HFFc6 (cell line): ENCODE measurements at places on chromosomes 7 and 10.

- no peak for DNase-seq
Measured at GRCh38 chr7:147151661-147152060, 1035.1 kb downstream of the CNTNAP2 start.

DNA sequence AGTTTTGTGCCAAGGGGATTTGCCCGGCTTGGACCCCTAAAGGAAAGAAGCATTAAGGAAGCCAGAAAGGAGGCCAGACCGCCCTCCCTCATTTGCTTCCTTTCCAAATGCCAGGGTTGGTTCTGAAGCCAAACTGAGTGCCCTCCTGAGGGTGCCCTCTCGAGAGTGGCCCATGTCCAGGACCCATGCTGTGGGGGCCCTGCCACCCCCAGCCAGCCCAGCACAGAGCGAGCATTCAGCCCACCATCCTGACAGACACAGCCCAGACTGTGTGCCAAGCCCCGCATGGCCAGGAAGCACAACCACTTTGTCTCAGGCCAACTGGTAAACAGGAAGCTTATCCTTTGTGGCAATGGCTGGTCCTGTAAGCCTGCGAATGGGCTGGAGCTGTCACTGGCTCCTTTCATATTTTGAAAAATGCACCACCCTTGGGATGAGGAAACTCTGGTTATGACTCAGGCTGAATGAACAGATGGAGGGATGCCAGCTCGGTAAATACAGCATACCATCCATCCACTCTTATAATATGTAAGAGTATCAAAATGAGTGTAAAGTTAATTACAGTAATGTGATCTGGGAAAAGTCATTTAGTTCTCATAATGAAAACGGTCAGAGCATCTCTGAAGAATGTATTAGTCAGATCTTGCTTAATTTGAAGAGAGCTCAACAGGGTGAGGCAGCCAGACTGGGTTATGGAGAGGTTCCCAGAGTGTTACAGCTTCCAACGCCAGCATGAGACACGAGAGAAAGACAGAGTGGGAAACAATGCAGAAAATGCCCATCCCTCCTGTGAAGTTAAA lies 65.0 kb downstream of the STK17A start:
- peak; percentile 99 for DNase-seq

DNA sequence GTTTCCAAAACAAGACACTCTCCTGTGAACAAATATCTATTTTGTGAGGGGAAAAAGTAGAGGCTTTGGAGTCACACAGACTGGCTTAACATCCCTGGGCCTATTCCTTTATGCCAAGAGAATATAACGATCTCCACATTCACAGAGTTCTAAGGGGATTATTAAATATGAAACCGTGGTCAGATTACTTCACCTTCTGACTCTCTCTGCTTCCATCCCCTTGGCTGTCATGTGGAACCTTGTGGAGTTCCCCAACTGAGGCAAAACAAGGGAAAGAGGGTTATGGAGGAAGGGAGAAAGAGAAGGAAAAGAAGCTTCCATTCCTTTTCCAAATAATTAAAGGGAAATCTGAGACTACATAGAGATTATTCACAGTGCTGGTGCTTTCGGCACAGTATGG lies 55.5 kb upstream of the ATP6V0A4 start:
- no peak for DNase-seq

- no peak for DNase-seq
Measured at GRCh38 chr10:54869022-54869421, 68.0 kb upstream of the PCDH15 start.

DNA sequence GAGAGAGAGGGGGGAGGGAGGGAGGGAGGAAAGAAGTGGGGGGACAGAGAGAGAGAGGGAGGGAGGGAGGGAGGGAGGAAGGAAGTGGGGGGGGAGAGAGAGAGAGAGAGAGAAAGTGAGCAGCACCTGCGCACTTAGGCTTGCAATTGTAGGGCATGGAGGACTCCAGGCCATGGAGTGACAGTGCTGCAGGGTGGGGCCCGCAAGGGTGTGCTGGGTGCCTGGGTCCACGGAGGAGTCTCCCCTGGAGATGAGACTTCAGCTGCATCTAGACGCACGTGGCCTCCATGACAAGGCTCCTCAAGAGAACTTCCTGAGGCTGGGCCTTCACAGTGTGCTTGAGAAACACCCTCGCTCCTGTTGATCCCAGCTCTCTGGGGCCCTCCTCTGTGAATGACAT lies 44.5 kb downstream of the CLRN3 start:
- no peak for DNase-seq

- DNase-seq, result no peak
Measured at GRCh38 chr10:103646304-103646703, 152.8 kb downstream of the NEURL1 start.

DNA sequence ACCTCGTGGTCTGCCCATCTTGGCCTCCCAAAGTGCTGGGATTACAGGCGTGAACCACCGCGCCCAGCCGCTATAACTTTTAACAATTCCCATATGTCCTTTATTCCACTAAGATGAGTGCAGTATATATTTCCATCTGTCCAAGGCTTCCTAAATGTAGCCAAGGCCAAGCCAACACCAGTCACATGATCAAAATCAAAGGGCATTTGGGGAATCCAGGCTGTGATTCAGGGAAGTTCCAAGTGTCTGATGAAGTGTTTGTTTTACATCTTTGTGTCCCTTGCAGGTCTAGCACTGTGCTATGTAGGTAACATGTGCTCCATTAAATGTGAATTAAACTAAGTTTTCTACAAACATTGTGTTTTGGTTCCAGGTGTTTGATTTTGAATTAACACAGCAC lies 20.8 kb downstream of the AKR1E2 start:
- DNase-seq, result no peak

- no peak for DNase-seq
Measured at GRCh38 chr7:128852537-128853254, 10.0 kb upstream of the ATP6V1F start.

GRCh38 chr7:50461695-50462094 lies 11.5 kb upstream of the FIGNL1 start:
- DNase-seq, result no peak

DNA sequence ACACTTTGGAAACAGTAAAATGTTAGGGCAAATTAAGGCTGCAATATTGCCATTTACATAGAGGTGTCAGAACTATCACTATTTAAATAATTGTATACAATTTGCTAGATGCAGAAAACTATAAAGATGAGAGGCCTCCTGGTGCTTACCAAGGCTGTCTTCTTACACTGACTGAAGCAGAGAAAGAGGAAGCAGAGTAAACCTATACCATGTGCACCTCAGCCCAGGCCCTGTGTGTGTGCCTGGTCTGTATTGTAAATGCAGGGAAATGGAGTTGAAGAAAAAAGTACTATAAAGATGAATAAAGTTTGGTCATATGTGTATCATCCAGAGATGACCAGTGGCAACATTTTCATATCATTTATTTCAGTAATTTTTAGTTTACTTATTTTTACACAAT lies 29.2 kb downstream of the ELMO1 start:
- DNase-seq, result no peak

DNA sequence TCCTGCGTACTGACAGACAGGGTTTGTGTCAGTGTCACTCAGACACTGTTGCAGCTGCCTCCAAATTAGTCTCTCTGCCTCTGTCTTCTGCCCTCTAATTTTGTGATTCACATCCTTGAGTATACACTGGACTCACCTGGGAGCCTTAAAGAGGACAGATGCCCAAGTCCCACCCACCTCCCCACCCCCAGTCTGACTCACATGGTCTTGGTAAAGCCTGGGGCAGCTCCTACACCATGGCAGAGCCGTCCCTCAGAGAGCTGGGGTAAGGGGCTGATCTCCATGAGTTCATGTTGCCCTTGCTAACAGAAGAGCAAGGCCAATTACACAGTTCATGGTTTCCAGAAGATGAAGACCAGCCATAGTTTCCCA lies 197.6 kb upstream of the STK17A start:
- no peak for DNase-seq

DNA sequence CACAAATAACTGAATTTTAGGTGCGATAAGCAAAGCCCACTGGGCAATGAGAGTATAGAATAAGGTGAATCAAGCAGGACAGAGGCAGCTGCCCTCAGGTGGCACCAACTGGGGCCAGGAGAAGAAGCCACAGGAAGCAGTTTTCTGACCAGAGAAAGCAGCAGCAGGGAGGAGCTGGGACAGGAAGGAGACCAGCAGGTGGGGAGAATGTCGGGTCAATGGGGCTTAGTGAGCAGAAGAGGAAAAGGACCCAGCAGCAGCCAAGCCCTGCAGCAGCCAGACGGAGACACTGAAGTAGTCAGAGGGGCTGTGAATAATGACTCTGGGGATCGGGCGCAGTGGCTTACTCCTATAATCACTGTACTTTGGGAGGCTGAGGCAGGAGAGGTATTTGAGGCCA lies 209.6 kb upstream of the SH2B2 start:
- DNase-seq, result no peak

DNA sequence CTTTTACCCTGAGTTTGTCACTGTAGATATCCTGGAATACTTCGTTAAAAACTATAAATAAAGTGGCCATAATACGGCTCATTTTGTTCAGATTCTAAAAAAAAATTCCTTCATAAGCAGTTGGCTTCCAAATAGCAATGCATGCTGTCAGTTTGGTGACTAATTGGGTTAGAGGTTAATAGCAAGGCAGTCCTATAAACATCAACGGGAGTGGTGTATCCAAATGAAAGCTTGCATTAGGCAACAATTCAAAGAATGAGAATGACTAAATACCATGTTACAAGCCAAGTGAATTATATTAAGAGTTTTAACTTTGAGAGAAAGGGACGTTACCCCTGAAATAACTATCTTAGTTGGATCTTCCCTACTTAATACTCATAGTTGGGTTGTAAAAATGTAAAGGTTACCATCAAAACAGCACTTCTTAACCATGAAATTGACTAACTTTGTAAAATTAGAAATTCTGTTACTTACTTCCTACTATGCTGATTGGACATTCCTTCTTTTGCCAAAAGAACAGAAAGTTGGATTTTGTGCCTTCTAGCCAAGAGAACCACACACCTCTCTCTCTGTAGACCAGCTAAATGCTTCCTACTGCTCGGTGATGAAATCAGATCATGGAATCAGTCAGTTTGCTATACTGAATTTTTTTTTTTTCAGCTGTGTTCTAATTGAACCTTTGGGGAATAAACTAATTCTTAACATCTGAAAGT lies 98.0 kb downstream of the KAT6B start:
- DNase-seq, result peak; percentile 96

- DNase-seq, result no peak
Measured at GRCh38 chr10:34797155-34797554, 17.9 kb downstream of the PARD3 start.

DNA sequence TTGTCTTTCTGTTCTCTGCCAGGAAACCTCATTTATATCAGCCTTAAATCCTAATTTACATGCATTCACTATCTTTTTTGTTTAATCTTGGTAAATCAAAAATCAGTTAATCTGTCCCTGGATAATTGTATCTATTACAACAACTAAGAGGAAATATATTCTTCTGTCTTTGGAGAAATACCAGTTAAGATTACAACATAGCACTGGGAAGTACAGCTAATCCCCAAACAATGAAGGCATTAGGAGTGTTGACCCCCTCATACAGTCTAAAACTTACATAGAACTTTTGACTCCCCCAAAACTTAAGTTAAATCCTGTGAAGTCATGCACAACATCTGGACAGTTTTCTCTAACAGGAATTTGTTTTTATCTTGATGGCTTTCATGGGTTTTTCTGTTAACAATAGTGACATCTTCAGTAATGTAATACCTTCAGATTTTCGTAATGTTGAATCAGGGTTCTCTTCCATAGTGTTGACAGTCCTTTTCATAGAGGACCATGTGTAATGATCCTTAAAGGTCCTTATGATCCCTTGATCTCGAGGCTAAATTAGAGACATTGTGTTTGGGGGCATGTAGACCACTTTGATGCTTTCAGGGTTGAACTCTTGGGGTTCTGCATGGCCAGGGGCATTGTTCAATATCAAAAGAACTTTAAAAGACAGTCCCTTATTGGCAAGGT lies 24.1 kb upstream of the ABCC2 start:
- DNase-seq, result no peak

DNA sequence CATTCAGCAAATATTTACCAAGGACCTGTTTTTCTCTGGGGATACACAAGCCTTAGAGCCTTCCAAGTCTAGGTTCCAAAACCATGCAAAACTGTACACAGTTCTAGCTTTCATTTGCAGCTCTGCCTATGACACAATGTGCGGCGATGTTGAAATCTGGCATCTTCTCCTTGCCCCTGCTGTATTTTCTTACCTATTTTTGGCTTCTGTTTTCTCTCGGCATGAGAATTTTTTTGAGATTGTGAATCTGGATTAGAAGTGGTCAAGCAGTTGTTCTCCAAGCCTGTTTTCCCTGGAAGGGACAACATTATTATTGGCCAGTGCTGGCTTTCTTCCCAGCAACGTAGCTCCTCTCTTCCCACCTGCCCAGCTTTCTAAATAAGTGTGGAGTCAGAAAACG lies 176.3 kb downstream of the CREB5 start:
- no peak for DNase-seq

DNA sequence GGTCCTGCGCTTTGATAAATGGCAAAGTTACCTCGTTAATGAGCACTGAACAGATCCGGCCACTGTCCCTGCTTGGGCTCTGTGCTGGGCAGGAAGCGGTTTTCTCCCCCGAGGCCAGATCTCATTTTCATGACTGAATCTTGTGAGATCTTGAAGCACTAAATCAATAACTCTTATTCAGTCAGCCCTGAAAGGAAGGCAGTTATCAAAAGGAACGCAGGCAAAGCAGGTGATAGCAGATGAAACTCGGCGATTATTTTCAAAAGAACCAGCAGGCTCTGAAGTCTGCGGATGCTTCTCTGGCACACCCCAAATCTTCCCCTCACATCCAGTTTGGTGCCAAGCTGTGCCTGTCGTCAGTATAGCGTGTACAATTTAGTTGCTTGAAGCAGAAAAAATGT lies 228.7 kb downstream of the BAMBI start:
- no peak for DNase-seq

GRCh38 chr7:97145068-97145467 lies 27.6 kb downstream of the SDHAF3 start:
- DNase-seq, result peak; percentile 42

DNA sequence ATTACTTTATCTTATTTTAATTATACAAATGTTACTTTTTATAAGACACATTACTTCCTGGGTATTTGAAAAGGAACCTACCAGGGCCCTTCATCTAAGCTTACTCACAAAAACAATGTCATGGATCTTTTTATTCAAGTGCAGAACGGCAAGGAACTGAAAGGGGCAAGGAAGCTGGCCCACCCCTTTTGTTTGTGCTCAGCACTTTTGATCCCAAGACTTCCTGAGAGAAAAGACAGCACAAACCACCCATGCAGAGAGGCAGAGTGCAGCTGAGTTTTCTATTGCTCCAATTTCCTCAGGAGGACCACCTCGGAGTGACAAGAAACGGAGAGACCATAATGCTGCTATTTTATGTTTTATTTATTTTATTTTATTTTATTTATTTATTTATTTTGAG lies 232.0 kb upstream of the NRP1 start:
- DNase-seq, result no peak

DNA sequence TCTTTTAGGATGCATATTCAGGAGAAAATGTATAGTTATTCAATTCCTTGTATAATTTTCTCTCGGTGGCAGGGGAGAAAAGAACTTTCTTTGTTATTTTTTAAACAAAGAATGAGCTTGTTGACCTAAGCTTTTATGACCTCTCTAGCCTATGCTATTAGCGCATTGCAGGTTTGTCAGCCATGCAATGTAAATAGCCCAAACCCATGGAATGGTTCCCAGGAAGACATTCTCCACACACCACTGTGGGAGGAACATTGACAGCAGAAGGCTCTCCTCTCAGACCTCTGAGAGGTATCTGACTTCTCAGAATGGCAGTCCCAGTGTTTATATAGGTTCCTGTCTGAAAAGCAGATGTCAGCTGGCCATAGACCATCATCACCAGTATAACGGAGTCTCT lies 19.6 kb upstream of the AGBL3 start:
- no peak for DNase-seq
